ENCODE measurements at places on chromosomes 6 and 20.

DNA sequence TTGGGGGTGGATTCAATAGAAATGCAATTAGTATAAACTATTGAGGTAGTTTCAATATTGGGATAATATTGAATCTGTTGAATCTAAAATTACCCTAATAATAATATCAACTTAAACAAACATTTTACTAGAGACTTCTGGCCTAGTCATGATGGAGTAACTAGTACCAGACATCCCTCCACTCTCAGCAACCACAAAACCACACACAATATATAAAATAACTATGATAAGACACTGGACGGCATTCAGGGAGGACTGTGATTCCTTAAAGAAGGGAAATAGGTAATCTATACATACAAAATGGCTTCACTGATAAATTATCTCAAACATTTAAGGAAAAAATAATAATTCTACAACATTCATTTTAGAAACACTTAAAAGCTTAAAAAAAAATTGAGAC, 38.9 kb upstream of the TMEM14A start:
- no peak for DNase-seq

DNA sequence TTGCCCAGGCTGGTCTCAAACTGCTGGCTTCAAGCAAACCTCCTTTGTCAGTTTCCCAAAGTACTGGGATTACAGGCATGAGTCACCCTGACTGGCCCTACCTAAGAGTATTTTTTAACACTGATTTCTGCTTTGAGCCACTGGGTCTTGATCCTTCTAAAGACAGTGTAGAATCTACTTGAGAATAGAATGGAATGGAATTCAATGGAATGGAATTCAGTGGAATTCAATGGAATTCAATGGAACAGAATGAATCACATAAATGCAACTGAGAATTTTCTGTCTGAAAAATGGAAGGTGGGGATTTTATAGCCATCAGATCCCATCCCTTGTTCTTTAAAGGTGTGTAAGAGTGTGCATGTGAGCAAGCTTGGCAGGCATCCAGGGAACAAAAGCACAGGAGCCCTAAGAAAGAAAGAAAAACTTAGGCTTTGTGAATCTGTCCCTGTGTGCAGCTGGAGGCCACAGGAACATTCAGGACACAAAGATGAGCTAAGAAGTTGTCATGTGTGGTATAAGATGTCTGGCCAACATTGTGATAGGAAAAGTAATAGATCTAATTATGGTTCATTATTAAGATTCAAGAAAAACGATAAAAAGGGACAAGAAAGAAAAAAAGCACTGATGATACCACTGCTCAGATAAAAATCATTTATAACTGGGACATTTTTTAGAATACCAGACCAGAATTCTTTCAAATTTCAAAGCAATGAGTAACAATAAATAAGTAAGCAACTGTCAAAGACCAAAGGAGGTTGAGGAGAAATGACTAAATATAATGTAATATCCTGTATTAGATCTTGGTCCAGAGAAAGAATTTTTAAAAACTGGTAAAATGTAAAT, 681.0 kb upstream of the GJE1 start:
- DNase-seq = peak; percentile 65

- DNase-seq = no peak
These were observed 182.1 kb downstream of the EYA4 start for GRCh38 chr6:133423242-133423641.

GRCh38 chr6:34514593-34515472, 41.3 kb downstream of the SPDEF start:
- peak; percentile 54 for DNase-seq

DNA sequence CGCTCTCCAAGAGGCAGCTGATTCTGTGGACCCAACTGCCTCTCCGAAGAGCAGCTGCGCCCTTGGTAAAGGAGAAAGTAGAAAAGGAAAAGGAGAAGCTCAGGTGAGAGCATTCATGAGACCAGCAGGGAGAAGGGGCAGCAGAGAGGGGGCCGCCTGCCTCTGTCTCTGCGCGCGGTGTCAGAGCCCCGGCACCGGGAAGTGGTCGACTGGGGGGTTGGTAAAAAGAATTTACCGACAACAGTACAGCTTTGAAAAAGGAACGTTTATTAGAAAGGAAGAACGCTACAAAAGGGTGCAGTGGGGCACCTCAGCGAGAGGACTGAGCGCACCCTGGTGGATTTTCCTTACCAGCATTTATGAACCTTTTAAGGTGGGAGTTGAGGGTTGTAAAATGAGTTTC, 61.9 kb downstream of the GPR6 start:
- DNase-seq = no peak

- no peak for DNase-seq
These were observed at the start of gene COX4I2 for GRCh38 chr20:31637660-31638059. Gene COX4I2, plus strand, starts transcription at chr20:31637912. Its CDS starts 1,106 bp downstream, at chr20:31639018.

- no peak for DNase-seq
These were observed 84.0 kb downstream of the PREX1 start for GRCh38 chr20:48743807-48744206.

- no peak for DNase-seq
These were observed 113.4 kb downstream of the B3GAT2 start for GRCh38 chr6:70843328-70843918.

DNA sequence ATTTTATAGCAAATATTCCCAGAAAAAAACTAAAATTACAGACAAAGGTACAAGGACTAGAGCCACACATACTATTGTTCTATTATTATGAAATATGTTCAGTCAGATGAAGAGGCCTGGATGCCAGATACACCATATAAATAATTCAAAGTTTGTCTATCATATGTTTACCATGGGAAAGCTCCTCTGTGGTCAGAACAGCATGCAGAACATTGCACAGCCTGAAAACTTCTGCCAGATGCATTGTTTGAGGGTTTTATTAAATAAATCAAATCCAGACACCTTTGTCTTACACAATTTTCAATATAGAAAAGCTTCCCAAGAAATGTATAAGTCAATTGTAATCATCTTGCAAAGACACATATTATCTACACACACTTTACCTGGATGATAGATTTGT, 35.0 kb upstream of the COL21A1 start:
- DNase-seq = no peak

DNA sequence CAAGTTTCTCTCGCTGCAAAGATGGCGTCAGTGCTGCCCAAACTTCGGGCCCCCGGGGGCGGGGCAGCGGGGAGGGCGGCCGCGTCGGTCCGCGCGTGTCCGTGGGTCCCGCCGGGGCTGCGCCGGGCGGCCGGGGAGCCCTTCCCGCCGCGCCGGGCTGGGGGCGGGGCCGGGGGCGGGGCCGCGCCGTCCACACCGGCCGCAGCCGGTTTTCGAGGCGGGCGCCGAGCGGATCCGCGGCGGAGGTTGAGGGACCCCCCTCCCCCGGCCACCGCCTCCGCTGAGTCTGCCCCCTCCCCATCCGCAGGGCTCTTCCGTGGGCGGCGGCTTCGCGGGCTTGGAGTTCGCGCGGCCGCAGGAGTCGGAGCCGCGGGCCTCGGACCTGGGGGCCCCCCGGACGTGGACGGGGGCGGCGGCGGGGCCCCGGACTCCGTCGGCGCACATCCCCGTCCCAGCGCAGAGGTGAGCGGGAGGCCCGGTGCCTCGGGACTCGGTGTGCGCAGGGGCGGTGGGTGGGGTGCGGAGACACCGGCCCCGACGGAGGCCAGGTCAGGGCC, 572 bp downstream of the SLC2A4RG start:
- DNase-seq = peak; percentile 62

DNA sequence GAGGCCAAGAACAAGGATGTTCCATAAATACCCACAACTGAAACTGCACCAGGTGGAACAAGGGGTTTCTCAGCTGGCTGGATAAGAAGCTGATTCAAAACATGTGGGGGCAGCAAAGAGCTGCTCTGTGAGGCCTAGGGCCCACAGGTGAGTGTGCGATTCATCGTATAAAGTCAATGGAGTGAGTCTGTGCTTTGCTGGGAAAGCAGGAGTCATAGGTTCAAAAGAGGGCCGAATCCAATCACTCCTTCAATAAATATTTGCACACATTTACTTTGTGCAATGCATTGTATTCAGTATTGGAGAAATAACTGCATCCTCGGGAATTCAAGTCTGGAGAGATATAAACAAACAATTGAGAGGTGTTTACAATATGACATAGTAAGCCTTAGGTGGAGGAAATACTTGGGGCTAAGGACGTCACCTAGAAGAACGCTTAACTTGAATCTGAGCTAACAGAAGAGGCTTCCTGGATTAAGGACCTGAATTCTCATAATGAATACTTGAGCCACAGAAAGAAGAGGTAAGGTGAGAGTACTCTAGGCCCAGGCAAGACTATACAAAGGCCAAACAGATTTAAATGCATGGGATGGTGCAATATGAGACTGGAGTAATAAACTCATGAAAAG, 83.7 kb upstream of the TMEM30A start:
- DNase-seq = no peak

GRCh38 chr6:45724511-45724910, 291.1 kb downstream of the CLIC5 start:
- peak; percentile 53 for DNase-seq

DNA sequence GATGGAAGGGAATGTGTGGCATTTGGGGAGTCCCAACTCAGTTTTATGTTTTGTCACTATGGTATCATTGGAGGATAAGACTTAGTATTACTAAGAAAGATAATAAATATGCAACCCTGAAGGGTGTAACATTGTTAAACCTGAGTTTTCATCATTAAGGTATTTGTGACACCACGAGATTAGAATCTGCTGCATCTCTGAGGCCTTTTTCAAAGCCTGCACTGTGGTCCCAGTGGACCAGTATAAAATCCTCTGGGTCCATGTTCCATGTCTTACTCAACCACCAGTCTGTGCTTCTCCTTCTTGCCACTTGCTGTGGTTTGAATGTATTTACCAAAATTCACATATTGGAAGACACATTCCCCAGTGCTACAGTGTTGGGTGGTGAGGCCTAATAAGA, 130.6 kb downstream of the TBX18 start:
- no peak for DNase-seq

DNA sequence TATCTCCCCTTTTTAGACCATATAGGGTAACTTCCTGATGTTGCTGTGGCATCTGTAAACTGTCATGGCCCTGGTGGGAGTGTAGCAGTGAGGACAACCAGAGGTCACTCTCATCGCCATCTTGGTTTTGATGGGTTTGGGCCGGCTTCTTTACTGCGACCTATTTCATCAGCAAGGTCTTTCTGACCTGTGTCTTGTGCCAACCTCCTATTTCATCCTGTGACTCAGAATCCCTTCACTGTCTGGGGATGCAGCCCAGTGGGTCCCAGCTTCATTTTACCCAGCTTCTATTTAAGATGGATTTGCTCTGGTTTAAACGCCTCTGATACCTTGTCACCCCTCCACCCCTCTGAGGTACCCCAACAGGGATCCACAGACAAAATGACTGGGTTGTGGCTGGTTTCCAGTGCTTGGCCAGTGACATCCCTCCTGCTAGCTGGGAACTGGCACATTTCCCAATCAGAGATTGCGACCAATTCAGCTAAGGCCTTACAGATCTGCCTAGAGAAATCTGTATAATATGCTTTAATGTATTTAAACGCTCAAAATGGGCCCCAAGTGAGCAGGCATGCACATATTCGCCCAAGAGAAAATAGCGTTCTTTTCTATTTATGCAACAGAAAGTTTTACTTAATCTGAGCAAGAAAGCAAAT, 315.6 kb upstream of the QKI start:
- DNase-seq = no peak

- no peak for DNase-seq
These were observed 25.3 kb upstream of the PYGB start for GRCh38 chr20:25222461-25223178.

DNA sequence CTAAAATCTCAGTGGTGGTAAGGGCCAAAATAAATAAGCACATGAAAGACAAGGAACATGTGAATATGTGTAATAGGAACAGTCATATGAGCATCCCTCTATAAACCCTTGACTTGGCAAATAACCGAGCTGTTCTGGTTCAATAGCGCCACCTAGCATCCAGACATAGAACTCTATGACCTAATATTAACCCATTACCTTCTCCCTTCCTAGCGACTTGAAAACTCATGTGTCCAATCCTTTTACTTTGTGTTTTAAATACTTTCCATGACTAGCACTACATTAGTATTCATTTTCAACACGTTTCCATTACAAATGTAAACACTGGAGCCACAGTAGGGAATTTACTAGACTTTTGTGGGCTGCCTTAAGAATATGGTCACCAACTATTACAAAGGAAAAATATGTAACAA, 279.7 kb downstream of the UST start:
- DNase-seq = peak; percentile 57

DNA sequence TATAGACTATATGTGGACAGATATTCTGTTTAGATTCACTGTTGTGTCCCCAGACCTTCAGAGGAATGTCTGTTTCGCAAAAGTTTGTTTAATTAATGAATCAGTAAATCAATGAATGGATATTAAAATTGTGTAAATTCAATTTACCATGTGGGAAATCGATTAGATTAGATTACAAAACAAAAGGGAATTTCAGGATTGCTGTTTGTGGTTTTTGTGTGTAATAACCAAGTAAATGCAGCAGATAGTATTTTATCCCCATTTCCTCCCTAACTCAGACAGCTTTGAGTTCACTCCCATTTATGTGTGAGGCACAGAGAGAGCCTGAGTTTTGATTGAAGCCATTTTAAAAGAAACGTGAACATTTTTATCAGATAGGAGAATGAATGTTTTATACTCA, 214.8 kb downstream of the ADGB start:
- no peak for DNase-seq

- DNase-seq = peak; percentile 95
These were observed 99.4 kb downstream of the ASXL1 start for GRCh38 chr20:32457479-32457986.
